ENCODE measurements at places on chromosomes 1 and 21. TPM values are rescaled to one million over a fixed set of nuclear protein-coding genes. Genes with fewer than 3 reads are reported as not detected.

Gene IRF6
- total RNA-seq: 0.64 TPM

Gene FALEC
- total RNA-seq: 1.0 TPM

Gene ZNF692
- total RNA-seq: 62.3 TPM

Gene MSH4
- total RNA-seq: 0.26 TPM

Gene CNR2
- not detected for total RNA-seq

Gene BLACAT1
- 0.31 TPM for total RNA-seq

Gene CLCN6
- total RNA-seq: 23.6 TPM

Gene NTMT2
- not detected for total RNA-seq

Gene DFFB
- total RNA-seq: 3.0 TPM

Gene CLCA1
- 0.08 TPM for total RNA-seq

Gene RPTN
- total RNA-seq: not detected

Gene CYP2J2
- not detected for total RNA-seq

Gene ADGRB2
- total RNA-seq: 34.8 TPM

Gene SLC44A3
- total RNA-seq: 1.3 TPM

Gene SYT14
- total RNA-seq: not detected

Gene PLEKHN1
- total RNA-seq: 9.8 TPM

Gene WARS2
- total RNA-seq: 6.6 TPM

Gene OVAAL
- total RNA-seq: not detected

Gene PKP1
- total RNA-seq: 0.44 TPM

Gene UCK2
- 91.2 TPM for total RNA-seq

Gene MTF1
- total RNA-seq: 26.2 TPM

Gene SAMSN1
- 0.44 TPM for total RNA-seq

Gene RHD
- total RNA-seq: not detected

Gene CELA3A
- total RNA-seq: 5.9 TPM

Gene CC2D1B
- 52.5 TPM for total RNA-seq

Gene IGSF21
- total RNA-seq: not detected

Gene RHOU
- total RNA-seq: 9.2 TPM

Gene ZFP69
- total RNA-seq: 6.4 TPM

Gene RIMS3
- total RNA-seq: 5.7 TPM

Gene FLG2
- total RNA-seq: not detected

Gene SRGAP2B
- 42.4 TPM for total RNA-seq

Gene RBM11
- total RNA-seq: 0.15 TPM

Gene REN
- total RNA-seq: not detected

Gene HFM1
- total RNA-seq: 0.39 TPM

Gene OR2T33
- total RNA-seq: not detected

Gene LRRC71
- 0.77 TPM for total RNA-seq

Gene KRTAP19-3
- not detected for total RNA-seq

Gene LAX1
- total RNA-seq: not detected

Gene HTR6
- 0.10 TPM for total RNA-seq

Gene OSCP1
- total RNA-seq: 5.5 TPM

Gene ATP1A2
- 0.15 TPM for total RNA-seq

Gene CDK18
- total RNA-seq: 7.0 TPM

Gene ZFP69B
- total RNA-seq: 11.6 TPM

Gene FAM167B
- total RNA-seq: 1.9 TPM

Gene OR2L13
- total RNA-seq: not detected

Gene MAEL
- total RNA-seq: not detected

Measured in Panc1 (cell line).